ENCODE measurements at places on chromosomes 12 and 14.

GRCh38 chr12:54390668-54391551 is 6.4 kb upstream of the ZNF385A start:
- DNase-seq = no peak

- peak; percentile 54 for DNase-seq
These were observed 12.5 kb downstream of the C1R start for GRCh38 chr12:7079826-7080125.

DNA sequence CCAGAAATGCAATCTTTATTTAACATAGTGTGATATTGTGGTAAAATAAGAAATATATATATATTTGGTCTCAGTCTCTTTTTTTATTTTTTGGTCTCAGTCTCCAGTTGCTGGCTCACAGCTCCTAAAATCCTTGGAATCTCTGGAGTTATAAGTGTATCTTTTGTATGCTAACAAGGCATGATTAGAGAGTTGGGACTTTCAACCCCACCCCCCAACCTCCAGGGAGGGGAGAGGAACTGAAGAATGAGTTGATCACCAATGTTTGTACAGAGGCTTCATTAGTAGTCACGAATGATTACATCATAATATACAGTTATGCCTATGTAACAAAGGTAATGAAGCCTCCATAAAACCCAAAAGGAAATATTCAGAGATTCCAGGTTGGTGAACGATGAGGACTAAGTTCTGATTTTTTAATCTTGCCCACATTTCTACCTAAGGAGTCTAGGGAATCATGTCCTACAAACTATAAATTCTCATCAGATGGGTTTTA is 22.8 kb upstream of the LALBA start:
- DNase-seq = no peak

DNA sequence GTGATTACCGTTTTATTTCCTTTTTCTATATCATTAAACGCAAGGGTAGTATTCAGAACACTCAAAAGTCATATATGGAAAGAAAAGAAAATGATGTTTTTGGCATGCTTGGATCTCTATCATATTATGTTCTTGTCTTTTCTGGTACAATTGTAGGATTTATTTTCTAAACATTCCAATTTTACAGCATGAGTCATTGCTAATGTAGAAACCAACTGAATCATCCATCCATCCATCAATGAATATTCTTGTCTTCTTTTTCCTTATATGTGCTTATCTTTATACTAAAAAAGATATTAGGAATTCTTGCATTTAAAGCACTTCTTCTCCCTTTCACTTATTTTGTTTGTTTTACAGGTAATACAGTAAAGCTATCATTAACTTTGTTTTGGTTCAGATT is 20.4 kb upstream of the AMIGO2 start:
- DNase-seq = peak; percentile 73

GRCh38 chr12:92503029-92503931 is 199.5 kb upstream of the PLEKHG7 start:
- no peak for DNase-seq

GRCh38 chr12:131441060-131441396 is 269.9 kb upstream of the SFSWAP start:
- DNase-seq = no peak

DNA sequence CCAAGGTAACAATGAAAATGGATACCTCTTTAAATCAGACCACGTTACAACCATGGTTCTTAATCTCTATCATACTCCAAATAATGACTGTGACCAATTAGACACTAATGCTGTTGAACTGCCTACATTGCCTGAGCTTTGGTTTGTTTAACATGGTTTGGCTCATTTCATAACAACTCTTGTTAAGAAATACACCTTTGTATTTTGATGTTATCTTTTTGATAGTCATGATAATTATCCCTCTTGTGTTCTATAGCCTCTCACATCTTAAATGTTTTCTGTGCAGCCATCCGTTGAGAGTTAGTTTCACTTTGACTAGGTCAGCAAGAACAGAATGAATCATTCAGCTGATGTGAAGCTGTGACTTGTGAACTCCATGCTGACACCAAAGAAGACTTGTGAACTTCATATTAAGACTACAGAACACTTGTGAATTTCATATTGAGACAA is 75.5 kb upstream of the RERGL start:
- peak; percentile 47 for DNase-seq

- no peak for DNase-seq
These were observed 41.5 kb downstream of the SNAPC1 start for GRCh38 chr14:61803755-61804154.

DNA sequence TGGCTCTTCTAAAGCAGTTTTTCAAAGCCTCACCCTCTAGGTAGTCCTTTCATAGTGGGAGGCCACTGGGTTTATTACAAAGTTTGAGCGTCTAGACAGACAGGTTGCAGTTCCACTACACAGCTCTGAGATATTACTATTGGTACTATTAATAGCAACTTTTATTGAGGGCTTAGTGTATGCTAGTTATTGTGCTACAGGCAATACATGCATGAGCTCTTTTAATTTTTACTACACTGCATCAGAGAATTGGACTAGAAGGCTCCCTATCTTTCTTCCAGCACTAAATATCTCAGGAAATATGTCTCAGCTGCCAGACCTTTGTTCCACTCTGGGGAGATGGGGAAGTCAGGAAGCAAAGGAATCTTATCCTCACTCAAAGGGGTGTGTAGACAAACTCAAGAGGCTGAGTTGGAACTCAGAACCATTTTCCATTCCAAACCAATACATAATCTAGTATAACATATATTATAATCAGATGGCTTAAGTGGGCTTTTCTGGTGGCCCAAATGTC is 161.8 kb upstream of the SLC38A2 start:
- DNase-seq = no peak

DNA sequence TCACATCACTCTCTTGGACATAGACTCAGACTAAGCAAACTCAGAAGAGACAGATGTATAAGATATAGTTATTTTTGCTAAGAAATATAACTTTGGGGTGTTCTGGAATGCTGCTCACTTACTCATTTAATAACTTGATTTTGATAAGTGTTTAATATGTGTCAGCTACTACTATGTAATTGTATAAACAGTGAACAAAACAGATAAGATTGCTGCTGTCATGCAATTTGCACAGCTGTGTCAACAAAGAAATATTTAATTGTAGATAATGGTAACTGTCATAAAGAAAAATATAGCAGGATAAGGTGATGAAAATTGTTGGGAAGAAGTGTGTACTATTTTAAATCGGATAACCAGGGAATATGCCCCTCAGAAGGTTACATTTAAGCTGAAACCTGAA is 84.1 kb upstream of the ZDHHC17 start:
- no peak for DNase-seq

DNA sequence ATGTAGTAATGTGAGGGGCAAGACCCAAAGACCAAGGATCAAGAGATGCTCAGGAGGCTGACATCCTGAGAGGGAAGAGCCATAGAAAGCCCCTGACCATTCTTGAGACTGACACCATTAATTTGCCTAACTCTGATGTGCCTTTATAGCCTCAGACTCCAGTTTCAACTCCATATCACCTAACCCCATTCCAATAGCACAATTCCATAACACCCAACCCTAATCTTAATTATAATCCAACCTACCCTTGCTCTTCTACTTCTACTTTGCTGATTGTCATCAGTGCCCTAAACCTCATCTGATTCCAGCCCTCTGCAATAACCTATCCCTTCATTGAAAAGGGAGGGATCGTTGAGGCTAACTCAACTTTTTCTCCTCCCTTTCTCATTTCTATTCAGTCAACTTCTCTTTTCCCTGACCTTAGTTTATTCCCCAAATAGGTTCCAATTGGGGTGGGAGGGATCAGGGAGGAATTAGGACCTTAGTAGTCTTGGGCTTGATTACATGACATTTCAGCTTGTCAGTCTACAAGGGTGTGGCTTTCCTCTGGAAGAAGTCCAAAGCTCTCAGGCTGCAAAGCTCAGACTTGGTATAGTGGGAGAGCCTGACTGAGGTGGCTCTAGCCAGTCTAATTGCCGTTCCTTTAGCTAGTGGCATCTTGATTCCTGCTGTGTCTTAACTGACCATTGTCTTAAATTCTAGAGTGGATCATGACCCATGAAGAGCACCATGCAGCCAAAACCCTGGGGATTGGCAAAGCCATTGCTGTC is 3.1 kb downstream of the PFKM start:
- DNase-seq = no peak

DNA sequence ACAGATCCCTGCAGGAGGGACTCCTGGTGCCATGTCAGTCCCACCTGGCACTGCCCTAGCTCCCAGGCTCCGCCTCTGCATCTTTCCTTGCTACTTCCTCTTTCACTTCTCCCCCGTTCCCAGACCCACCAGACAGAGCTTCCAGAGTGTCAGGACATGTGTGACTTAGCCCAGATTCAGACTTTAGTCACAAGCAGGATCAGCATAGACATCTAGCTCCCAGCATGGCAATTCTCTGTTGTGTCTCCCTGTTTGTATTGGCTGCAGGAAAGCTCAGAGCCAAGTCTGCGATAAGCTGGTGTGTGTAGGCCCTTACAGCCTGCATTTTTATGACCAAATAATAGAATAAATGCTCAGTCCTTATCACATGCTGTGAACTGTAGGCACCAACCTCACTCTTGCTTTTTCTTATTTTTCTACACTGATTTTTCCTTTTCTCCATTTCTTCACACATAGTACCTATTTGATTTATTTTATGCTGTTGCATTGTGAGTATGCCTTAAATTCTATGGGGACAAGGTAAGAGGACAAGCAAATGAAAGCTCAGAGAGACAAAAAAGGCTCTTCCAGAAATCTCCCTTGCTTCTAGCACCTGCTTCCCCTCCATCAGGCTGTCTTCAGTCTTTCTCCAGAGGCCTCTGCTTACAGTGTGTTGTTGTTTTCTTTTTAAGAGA is 5.9 kb downstream of the DHRS2 start:
- no peak for DNase-seq

DNA sequence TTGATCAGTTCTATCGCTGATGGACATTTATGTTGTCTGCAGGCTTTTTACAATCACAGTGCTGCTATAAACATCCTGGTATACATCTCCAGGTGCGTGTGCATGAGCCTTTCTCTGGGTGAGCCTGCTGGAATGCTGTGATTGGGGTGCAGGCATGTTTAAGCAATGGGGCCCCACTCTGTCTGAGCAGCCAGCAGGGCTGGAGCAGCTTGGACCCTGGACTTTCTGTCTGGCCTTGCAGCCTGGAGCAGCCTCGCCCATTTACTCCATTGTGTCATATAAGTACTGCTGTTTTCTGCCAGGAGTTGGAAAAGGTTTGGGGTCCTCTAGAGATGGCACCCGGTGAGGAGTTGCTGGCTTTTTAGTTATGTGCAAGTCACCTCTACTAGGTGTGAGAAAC is 199.0 kb downstream of the KIF26A start:
- no peak for DNase-seq

GRCh38 chr14:22375321-22375930 is 213.6 kb downstream of the DAD1 start:
- DNase-seq = peak; percentile 59

DNA sequence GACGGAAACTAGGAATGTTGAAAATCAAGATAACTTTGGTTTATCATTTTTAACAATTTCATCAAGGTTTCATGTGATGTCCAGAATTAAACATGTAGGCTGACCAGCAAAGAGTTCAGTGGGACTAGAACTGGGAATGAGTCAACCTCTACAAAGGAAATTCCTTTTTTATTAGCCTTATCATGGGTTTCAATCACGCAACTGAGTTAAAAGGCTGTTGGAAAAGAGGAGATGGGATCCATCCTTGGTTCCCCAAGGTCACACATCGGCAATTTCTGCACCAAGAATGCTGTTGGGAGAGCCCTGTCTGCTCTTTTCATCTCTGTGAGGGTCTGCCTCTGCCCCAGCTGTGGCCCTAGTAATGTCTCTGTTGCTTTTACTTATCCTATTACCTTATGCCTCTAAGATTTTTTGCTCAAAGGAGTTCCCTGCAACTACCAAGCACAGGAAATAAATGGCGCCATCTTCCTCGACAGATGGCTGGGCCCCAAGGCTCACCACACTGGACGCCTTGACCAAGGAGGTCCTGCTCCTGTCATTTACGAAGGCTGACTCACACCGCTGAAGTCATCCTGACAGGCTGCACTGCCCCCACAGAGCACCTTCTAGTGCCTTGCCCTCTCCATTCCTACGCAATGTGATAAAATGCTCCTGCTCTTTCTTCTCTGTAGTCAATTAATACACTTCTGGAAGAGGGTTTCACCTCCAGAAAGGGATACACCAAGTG is 367.4 kb downstream of the GXYLT1 start:
- no peak for DNase-seq

- DNase-seq = no peak
These were observed 1.7 kb downstream of the ERBB3 start for GRCh38 chr12:56081393-56082347.

- no peak for DNase-seq
These were observed 8.3 kb downstream of the DBX2 start for GRCh38 chr12:45042599-45042998.

DNA sequence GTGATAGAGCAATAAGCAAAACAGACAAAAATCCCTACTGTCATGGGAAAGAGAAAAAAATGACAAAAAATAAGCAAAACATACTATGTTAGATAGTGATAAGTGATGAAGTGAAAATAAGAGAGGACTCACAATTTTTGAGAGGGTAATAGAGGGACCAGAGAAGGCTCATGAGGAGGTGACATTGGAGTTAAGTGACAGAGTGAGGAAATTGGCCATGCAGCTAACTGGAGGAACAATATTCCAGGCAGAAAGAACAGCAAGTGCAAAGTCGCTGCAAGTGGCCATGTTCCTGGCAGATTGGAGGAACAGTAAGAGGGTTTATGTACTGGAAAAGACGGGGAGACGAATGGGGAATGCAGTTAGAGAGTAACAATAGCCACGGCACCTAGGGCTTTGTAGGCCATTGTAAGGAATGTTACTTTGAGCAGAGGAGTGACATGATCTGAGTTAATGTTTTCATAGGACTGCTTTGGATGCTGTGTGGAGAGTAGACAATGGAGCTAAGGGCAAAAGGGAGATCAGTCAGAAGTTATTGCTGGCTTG is 1.4 kb upstream of the SAV1 start:
- no peak for DNase-seq

DNA sequence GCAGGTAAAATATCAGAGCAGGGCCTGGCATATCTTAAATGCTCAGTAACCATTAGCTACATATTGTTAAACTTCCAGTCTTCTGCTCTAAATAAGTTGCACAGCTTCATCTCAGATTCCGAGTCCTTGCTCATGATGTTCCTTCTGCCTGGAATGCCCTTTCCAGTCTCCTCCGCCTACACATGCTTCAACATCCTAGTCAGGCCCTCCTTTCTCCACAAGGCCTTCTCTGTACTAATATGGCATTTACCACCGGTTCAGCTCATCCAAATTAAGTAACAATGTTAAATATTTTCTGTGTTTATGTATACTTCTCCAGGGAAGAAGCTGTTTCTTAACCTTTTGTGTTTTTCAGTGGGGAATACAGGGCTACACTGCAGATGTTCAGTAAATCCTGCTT is 8.5 kb downstream of the DHH start:
- no peak for DNase-seq

DNA sequence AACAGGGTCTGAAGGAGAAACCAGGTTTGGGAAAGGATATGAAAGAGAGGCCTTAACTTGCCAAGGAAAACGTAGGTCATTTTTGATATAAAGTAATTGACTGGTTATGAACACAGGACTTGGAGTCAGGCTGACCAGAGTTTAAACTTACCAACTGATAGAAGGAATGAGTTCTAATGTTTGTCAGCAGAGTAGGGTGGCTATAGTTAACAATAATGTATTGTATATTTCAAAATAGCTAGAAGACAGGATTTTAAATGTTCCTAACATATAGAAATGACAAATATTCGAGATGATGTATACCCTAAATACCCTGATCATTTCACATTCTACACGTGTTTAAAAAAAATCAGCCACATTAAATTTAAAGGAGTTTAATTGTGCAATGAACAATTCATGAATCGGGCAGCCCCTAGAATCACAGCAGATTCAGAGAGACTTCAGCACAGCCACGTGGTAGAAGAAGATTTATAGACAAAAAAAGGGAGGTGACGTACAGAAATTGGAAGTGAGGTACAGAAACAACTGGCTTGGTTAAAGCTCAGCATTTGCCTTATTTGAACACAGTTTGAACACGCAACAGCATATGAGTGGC is 52.5 kb upstream of the PLEKHG7 start:
- no peak for DNase-seq
